ENCODE measurements at places on chromosomes 2 and 18.

DNA sequence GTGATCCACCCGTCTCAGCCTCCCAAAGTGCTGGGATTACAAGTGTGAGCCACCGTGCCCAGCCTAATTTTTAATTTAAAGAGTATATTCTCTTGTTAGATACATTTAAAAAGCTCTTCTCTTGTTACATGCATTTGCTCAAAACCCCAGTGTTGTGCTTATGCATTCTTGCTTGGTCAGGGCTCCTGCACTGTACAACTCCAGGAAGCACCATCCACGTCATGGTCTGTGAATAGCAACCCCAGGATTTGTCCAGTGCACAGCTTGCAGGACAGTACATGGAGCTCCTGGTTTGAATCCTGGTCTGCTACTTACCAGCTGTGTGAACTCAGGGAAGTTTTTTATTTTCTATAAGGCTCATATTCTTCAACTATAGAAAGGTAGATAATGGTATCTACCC, 80.8 kb downstream of the MDH1 start:
- no peak for DNase-seq

DNA sequence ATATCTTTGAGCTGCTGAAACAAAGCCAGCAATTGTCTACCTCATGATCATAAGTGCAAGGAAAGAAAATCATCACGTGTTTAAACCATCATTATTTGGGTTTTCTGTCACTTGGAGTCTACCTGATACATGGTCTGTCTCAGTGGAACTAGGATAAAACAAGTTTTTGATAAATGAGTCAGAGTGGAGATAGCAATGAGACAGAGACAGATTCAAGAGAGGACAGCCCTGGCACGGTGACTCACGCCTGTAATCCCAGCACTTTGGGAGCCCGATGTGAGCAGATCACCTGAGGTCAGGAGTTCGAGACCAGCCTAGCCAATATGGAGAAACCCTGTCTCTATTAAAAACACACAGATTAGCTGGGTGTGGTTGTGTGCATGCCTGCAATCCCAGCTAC, 93.8 kb downstream of the PMAIP1 start:
- no peak for DNase-seq

DNA sequence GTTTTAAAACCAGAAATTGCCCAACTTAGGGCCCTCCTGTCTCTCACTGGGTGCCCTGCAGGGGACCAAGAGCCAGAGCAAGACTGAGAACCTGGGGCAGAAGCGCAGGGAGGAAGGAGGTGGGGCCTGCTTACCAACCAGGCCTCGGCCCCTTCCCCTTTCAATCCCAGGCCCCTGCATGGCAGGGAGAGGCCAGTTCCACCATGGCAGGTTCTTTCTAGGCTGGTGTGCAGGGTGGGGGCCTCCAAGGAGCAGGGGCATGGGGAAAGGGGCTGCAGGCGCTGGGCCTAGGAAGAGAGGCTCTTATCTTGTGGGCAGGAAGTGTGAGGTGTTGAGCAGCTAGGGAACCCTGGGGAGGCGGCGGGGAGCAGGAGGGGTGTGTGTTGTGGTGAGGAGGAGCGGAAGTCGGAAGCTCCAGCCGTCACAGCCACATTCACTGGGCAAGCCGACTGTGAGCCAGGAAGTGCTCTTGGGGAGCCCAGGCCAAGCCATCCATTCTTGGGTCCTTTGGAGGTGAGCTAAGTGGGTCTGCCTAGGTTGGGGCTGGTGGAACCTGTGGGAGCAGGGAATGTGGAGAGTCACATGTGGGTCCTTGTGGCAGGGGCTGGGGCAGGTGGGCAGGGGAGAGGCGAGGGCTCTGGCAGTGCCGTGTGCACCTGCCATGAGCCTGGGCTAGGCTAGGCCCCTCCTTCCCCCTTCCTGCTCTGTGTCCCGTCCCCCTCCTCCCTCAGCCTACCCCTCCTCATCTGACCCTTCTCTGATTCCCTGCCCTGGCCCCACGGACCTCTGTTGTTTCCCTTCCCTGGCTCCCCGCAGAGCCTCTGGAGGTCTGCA, at the start of gene PSD4:
Gene PSD4, plus strand, starts transcription at position 430 of the 834 bp plus-strand sequence. CDS start 8,486 bp downstream, outside the sequence.
- DNase-seq: no peak

DNA sequence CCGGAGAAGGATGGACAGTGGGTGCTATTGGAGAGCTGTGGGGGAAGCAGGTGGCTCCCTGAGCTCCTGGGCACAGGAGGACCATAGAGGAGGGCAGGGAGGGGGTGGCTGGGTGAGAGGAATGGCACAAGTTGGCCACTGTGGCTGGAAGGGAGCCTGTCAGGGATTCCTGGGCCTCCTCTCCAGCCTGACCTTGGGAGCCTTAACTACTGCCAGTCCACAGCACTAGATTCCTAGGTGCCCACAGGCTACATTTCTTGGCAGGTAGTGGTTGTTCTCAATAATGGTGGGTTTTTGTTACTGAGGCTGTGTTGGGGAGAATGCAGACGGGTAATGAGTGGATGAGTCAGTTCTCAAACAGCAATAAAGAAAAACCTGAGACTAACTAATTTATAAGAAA, 26.0 kb downstream of the EFHD1 start:
- DNase-seq: no peak

DNA sequence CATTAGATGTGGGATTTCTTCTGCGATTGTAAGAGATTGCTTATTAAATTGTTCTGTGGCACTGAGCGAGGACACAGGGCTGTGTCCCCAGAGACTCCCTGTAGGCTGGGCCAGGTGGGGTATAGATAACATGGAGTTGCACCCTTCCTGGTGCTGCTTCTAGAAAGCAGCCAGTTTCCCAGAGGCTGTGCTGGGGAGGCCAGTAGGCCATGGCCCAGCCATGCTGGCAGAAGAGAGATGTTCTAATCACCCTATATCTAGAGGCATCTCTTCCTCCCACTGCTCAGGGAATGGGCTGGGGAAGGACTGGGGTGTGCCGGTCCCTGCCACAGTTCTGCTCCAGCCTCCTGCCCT, 66.9 kb downstream of the HS1BP3 start:
- DNase-seq: no peak

GRCh38 chr2:1793868-1794445, 49.6 kb upstream of the PXDN start:
- DNase-seq: no peak

DNA sequence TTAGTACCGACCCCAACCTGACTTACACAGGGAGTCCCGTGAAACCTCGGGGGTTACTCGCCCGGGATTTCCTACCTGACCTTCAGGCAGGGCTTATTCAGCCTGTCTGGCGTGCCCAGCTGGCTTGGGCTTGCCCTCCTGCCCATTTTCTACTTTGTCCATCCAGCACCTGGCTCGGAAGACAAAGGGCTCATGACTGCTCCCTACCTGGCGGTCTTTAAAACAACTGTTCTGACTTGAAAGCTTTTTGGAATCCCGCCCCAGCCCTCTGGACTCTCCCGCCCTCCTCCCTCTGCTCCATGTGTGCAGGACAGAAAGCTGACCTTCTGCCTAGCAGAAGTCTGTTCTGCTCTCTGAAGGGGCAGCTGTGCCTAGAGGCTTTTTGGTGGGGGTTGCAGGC, 43.1 kb downstream of the ACKR3 start:
- DNase-seq: no peak

- no peak for DNase-seq
These were observed 210.5 kb downstream of the OTX1 start for GRCh38 chr2:63261137-63261621.

DNA sequence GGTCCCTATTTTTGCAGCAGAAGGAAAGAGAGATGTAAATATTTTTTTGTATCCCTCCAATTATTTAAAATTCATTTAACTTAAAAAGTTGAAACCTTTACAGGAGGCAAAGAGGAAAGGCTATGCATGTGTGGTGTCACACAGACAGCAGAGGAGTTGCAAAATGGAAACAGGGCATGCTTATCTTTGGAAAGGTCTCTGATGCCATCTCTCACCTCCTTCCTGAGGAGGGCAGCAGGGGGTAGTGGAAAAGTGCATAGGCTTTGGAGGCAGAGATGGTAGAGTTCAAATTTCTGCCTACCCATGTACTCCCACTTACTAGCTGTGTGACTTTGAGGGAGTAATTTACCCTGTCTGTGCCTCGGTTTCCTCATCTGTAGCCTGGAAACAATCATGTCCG, 99.6 kb upstream of the MCFD2 start:
- DNase-seq: no peak

DNA sequence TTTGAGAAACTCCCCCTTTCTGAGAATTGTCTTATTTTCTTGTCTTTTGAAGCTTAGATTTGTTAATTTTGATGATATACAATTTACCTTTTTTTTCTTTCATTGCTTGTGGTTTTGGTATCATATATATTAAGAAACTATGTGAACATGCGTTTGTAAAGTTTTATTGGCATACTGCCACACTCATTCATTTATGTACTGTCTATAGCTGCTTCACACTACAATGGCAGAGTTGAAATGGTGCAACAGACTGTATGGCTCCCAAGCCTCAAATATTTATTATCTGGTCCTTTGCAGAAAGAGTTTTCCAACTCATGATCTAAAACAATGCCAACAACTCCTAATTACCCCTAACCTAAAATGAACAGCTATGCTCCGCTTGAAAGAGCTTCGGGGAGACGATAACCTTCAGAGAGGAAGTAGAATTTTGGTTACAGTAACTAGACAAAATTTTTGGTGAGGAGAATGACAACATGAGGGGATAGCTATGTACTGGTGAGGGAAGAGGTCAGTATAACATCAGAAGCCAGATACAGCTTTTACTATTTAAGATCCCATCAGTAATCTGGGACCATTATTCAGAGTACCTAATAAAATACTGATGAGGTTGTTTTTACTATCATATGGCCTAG, 16.1 kb downstream of the PPP3R1 start:
- DNase-seq: no peak

- DNase-seq: no peak
These were observed 232.7 kb downstream of the MBD2 start for GRCh38 chr18:53991805-53992204.

DNA sequence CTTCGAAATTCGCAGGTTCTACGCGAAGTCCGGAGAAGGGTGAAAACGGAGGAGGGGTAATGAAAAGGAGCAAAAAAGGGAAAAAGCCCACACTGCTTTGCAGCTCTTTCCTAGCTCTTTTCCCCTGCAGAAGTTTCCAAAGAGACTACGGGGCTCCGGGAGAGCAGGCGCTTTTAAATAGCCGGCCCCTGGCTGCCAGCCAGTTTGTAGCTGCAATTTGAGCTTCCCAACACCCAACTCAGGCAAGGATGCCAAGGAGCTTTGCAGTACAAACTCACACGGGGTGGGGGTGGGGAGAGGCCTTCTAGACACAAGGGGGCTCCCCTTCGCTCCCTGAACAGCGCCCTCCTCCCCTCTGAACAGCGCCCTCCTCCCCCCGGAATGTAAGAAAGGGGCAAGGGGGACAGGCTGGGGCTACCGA, at the start of gene IGFBP5:
Gene IGFBP5, minus strand, starts transcription at position 149 of the 421 bp plus-strand sequence. CDS start 774 bp downstream, outside the sequence.
- DNase-seq: peak; percentile 11

- no peak for DNase-seq
These were observed 1877.7 kb upstream of the LRRTM1 start for GRCh38 chr2:82182270-82182669.

- DNase-seq: peak; percentile 28
These were observed 945.8 kb downstream of the CBLN2 start for GRCh38 chr18:71598374-71598773.

DNA sequence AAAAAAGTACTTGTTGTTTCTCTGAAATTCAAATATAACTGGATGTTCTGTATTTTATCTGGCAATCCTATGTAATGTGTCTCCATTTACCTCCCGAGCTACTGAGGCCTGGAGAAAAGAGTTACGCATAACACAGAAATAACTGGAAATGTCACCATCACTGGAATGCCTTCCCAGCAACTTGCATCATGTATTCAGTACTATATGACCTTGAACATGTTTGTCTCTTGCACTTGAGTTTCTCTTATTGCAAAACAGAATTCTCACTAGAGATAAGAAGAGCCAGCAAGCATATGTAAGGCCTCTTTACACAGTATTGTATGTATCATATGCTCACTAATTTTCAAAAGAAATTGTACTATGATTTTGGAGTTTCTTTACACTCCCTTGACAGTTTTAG, 99.6 kb upstream of the CTAGE1 start:
- DNase-seq: no peak

DNA sequence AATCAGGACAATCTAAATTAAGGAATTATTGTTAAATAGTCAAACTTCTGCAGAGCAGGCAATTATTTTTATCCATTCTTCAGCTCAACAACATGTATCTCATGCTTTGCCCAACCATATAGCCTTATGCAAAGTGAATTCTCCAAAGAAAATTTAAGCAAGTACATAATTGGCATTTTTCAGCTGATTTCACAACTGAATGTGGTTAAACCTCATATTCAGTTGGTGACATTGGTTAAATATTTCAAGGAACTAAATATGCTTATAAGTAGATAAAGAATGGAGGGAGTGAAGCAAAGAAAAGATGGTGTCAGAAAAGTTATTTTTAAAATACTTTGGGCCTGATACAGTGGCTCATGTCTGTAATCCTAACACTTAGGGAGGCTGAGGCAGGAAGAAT, 816.2 kb downstream of the NRXN1 start:
- no peak for DNase-seq

GRCh38 chr2:157822533-157822932, 53.6 kb downstream of the ACVR1 start:
- no peak for DNase-seq

Measured in endothelial cell of umbilical vein (primary cell).